ENCODE measurements at places on chromosomes 7 and 10.

- no peaks in the 10 kb centered on the region for H3K27me3 ChIP-seq
- no peaks in the 10 kb centered on the region for H3K36me3 ChIP-seq
- no peaks in the 10 kb centered on the region for H3K4me1 ChIP-seq
- peak overlapping the region; percentile 64 for H3K27ac ChIP-seq
- H3K4me3 ChIP-seq: no peak overlapping the region
- peak; percentile 69 for DNase-seq
These were observed 108.4 kb upstream of the FAM3C start for GRCh38 chr7:121504482-121504881.

DNA sequence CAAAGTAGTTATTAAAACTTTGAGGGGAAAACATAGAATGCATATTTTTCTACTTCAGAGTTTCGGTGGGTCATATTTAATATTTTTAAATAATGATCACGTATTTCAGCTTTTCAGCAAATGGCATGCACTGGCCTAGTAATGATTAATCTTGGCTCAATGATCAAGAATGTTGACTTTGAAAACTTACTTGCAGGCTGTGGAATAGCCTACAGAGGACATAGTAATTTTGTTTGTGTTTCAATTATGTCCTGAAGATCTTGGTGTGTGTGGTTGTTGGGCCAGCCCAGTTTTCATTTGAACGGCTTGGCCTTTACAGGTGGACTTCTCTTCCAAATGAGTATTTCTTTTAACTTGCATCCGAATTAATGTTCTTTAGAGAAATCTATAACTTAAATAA, 35.1 kb downstream of the ADD3 start:
- H3K36me3 ChIP-seq: no peaks in the 10 kb centered on the region
- no peak for DNase-seq
- no peak overlapping the region for H3K4me3 ChIP-seq

- no peak for DNase-seq
- no peak overlapping the region for H3K4me3 ChIP-seq
- H3K4me1 ChIP-seq: no peaks in the 10 kb centered on the region
- H3K27ac ChIP-seq: no peak overlapping the region
These were observed 51.2 kb upstream of the PALS2 start for GRCh38 chr7:24521917-24522623.

DNA sequence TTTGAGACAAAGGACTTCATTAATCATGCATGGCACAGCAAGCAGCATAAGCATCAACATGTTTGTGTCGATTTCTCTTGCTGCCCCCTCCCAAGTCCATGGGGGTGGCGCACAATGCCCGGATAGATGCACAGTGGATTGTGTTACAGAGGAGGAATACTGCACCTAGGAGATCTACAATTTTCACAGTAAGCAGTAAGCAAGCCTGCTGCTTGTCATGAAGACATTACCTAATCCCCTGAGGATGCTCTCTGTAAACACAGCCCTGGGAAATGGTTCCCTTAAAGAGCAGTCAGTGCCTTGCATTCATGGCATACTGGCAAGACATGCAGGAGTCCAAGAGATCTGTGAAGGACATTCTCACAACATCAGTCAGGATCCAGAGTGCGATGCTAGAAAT, 137.7 kb downstream of the ETV1 start:
- no peaks in the 10 kb centered on the region for H3K4me1 ChIP-seq
- H3K36me3 ChIP-seq: no peaks in the 10 kb centered on the region
- no peak overlapping the region for H3K4me3 ChIP-seq
- no peak overlapping the region for H3K27ac ChIP-seq
- DNase-seq: no peak
- no peaks in the 10 kb centered on the region for H3K27me3 ChIP-seq

GRCh38 chr7:36278069-36278619, 111.5 kb upstream of the ANLN start:
- DNase-seq: no peak
- H3K27ac ChIP-seq: no peak overlapping the region
- H3K4me1 ChIP-seq: peaks cover 7% of the 10 kb centered on the region
- no peaks in the 10 kb centered on the region for H3K36me3 ChIP-seq
